ENCODE measurements at places on chromosomes 4 and X. TPM values are rescaled to one million over a fixed set of nuclear protein-coding genes. Genes with fewer than 3 reads are reported as not detected.

- DNase-seq = no peak
Observed at GRCh38 chr4:89221167-89221867, 86.3 kb downstream of the GPRIN3 start.

GRCh38 chrX:129540722-129541184 is 694 bp downstream of the OCRL start:
- DNase-seq = no peak

GRCh38 chr4:148060264-148061140 is 328.6 kb downstream of the ARHGAP10 start:
- DNase-seq = no peak

DNA sequence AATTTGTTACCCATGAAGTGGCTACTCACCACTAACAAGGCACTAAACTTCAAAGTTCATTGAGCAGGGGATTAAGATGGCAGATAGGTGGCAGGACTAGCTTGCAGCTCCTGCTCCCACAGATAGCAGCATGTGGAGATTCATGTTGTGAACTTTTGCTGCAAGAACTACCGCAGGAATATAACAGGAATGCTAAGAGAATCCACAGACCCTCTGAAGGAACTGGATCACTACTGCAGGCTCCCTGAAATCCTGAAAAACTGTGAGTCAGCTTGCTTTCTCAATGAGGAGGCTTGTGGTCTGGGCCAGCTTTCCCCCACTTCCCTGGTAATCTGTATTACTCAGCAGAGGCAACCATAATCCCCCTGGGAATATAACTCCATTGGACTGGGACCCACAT is 118.5 kb upstream of the VCX2 start:
- no peak for DNase-seq

DNA sequence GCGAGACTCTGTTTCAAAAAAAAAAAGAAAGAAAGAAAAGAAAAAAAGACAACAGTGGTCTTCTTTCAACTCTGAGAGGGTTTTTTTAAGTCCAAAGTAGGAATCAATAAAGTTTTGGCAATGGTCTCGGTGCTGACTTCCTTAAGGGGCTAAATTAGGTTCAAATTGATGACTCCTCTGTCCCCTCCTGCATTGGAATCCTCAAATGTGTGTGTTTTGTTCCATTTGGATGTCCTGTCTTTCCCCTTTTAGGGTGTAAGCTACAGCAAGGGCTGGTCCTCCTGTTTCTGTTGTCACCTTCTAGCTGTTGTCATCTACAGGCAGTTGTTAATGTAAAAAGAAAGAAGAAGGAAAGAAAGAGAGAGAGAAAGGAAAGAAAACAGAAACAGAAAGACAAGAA is 84.3 kb upstream of the PLAC1 start:
- DNase-seq = no peak

DNA sequence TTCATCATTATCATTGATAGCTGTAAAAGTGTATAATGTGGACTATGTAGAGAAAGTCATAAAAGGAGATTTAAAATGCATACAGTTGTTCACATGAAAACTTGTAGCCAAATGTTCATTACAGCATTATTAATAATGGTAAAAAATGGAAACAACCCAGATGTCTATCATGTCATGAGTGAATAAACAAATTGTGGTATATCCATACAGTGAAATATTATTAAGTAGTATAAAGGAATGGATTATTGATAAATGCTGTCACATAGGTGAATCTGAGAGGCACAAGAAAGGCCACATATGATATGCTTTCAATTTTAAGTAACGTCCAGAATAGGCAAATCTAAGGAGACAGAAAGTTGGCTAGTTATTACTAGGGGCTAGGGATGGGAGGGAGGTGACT is 7.1 kb downstream of the TET2 start:
- DNase-seq = no peak

GRCh38 chr4:142818476-142818875 is 27.6 kb downstream of the INPP4B start:
- DNase-seq = no peak

DNA sequence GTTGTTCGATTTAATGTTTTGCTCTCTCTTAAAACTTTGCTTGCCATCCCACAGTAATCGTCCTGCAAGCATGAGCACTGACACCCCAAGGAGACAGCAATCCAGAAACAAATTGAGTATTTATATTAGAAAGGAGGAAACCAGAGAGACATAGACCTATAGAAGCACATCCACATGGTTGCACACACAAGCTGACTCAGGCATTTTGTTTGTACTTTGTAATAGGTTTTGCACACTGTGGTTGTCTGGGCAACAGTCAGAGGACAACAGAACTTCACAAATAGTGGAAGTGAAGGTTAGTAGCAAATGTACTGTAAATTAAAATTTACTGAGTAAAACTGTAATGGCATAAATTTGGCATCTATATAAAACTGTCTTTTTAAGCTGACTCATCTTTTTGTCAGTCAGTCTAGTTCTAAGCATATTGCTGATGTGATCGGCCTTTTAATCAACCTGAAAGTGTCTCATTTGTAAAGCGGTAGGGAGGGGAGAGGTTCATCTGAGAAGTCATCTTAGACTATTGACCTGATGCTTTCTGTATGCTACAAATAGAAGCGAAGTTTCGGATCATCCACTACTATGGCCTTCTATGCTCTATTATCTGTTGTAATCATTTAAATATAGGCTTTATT is 1624.7 kb downstream of the ARAP2 start:
- DNase-seq = no peak

The UNC5C gene
- not detected for polyA plus RNA-seq

The FGFR3 gene
- polyA plus RNA-seq = not detected

All from immature natural killer cell (primary cell).